Activated naive CD4-positive, alpha-beta T cell treated with anti-CD3 and anti-CD28 coated beads, Interleukin-2, amount 10 ng/mL, durations not matched to agents 7 days and 5 days (primary cell): ENCODE measurements at places on chromosomes 13 and 19.
A peak's percentile ranks its signal among the peaks of the same experiment; 100 is the strongest.

- peaks cover 10% of the 10 kb centered on the region for H3K36me3 ChIP-seq
- no peak for DNase-seq
- peaks cover 47% of the 10 kb centered on the region for H3K27me3 ChIP-seq
- peaks cover 37% of the 10 kb centered on the region for H3K4me1 ChIP-seq
- H3K27ac ChIP-seq, result no peak overlapping the region
- no peak overlapping the region for H3K4me3 ChIP-seq
Observed at GRCh38 chr19:58350871-58351557, 2.3 kb downstream of the A1BG start.

DNA sequence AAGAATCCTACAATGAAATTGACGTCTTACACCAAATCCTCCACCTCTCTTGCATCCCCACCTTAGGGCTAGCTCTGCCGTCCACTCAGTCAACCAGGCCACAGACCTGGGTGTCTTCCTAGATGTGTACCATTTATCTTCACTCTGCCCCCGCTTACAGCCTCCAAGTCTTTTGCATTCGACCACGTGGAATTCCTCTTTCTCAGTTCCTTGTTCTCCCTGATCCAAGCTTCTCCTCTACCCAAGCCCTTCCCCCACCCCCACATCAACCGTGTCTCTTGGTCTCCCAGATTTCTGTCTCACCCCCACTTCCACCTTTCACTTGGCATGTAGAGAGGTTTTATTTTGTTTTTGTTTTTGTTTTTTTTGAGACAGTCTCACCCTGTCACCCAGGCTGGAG, 1.2 kb upstream of the DMWD start:
- H3K27ac ChIP-seq, result no peak overlapping the region
- H3K4me3 ChIP-seq, result peak overlapping the region; percentile 47
- H3K36me3 ChIP-seq, result peaks cover 15% of the 10 kb centered on the region

GRCh38 chr13:36919833-36920615, at the start of gene SMAD9:
Gene SMAD9, minus strand, starts transcription at chr13:36920238. Its CDS starts 40,549 bp downstream, at chr13:36879689.
- peak within 1 kb of the TSS; percentile 64 for H3K4me3 ChIP-seq
- peaks cover 6% of the 10 kb centered on the region for H3K4me1 ChIP-seq
- DNase-seq, result peak; percentile 26
- no peaks in the 10 kb centered on the region for H3K36me3 ChIP-seq

- no peaks in the 10 kb centered on the region for H3K4me1 ChIP-seq
- no peak for DNase-seq
- no peaks in the 10 kb centered on the region for H3K36me3 ChIP-seq
- no peak overlapping the region for H3K4me3 ChIP-seq
- no peak overlapping the region for H3K27ac ChIP-seq
Observed at GRCh38 chr13:78680576-78681350, 21.8 kb upstream of the OBI1 start.

DNA sequence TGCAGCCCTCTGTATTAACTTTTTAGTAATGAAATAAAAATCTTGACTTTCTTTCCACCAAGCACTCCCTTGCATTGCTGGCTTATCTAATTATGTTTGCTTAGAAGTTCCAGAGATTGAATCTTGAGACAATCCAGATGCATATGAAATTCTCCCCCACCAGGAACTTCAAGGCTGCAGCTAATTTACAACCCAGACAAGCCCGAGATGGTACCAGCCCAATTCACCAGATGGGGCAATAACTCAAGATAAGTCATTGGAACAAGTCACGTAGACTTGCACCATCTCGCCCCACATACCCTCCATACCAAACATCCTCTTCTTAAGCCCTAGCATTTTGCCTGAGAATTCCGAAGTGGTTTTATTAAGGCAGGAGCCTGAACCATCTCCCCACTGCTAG, 29.0 kb downstream of the UTP14C start:
- H3K27me3 ChIP-seq, result no peaks in the 10 kb centered on the region
- H3K4me3 ChIP-seq, result no peak overlapping the region
- H3K36me3 ChIP-seq, result no peaks in the 10 kb centered on the region
- H3K27ac ChIP-seq, result no peak overlapping the region
- no peak for DNase-seq
